ENCODE measurements at places on chromosomes 11 and 22. TPM values are rescaled to one million over a fixed set of nuclear protein-coding genes. Genes with fewer than 3 reads are reported as not detected.

DNA sequence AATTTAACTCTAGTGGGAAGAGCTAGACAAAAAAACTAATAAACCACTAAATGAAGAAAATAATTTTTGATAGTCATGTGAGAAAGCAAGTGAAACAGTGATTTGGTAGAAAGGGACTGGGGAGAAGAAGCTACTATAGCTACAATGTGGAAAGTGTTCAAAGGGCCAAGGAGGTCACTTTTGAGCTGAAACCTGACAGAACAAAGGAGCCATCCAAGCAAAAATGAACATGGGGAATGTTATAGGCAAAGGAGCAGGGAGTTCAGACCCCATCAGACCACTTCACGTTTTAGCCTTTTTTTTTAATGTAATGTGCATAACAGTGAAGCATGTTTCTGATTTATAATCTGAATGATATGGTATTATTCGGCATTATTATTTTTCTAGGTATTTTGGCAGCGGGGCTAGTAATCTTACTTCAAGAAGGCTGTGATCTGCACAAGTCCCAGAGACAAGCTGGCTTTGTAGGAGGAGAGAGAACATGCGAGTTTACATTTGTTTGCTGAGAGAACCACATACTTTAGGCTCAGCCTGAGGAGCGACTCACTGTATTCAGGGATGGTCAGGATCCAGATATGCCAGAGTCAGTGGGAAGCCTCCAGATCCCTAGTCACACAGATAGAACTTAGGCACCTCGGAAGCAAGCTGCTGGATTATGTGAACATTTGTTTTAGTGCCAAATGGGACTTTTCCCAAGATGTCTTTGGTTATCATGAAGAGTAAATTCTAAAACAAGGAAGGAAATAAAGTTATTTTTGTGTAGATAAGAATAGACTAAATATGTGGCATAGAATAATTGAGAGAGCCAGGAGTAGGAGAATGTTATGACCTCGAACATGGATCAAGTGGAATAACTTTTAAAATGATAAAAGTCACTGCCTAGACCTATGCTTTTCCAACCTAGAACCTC lies 118.6 kb downstream of the TRIM44 start:
- no peak for DNase-seq

The RAG2 gene
- total RNA-seq: not detected

DNA sequence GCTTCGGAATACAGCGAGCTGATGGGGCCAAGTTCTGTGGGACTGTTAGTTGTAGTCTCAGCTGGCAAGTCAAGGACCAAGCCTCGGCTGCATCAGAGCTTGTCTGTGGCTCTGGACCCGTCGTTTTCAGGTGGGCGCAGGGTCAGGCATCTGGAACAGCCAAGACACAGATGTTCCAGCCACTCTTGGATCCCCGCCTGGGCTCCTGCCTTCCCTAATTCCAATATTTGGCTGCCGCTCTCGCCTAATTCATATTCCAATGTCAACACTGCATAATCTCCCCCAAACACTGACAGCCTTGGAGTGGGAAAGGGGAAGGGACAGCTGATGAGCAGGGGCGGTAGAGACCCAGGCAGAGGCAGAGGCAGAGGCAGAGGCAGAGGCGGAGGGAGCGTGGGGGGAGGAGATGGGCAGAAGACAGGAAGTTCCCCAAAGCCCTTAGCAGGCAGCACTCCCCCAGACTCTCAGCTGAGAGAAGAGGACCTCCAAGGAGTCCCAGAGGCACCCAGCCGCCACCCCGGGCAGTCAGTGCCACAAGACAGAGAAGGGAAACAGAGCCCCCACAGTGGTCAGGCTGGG lies 49.6 kb upstream of the SLC35C1 start:
- no peak for DNase-seq

- DNase-seq: no peak
Measured at GRCh38 chr22:46827781-46828180, 65.3 kb downstream of the TBC1D22A start.

DNA sequence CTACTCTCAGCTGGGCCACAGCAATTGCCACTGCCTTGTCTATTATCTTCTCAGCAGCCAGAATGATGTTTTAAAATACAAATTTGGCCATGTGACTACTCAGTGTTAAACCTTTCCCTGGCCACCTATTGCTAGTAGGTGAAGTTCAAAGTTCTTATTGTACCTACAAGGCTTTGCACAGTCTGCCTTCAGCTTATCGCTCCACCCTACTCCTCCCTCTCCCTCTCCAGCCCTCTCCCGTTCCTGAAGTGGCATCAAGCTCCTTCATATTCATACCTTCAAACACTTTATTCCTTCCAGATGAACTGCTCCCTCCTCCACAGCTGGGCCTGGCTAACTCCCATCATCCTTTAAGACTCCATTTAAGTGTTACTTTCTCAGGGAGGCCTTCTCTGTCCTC lies 37.3 kb downstream of the OR10A6 start:
- DNase-seq: no peak

DNA sequence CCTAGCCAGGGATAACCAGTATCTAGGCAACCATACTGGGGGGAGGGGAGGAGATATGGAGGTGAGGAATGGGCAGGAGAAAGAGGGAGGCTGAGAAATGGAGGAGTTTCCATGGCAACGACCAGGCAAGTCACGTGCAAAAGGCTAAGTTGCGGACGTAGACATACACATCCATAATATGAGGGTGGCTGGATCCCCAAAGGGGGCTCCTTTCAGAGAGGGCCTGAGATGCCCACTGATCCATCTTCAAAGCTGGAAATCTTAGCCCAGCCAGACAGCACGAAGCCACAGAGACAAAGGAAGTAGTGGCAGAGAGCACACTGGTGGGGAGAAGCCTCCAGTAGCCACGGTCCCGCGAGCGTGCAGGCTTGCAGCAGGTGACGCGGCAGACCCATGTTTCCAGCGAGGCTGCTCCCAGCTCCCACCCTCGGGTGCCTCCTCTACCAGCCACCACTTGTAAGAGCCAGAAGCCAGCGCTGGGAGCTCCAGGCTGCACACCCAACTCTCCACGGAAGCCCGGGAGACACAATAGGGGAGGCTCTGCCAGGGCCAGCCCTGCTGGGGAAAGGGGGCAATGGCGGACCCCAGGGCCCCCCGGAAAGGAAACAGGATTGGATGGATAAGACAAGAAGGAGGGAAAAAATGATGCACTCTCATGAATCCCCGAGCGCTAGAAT lies 938 bp downstream of the FXYD6 start:
- no peak for DNase-seq

DNA sequence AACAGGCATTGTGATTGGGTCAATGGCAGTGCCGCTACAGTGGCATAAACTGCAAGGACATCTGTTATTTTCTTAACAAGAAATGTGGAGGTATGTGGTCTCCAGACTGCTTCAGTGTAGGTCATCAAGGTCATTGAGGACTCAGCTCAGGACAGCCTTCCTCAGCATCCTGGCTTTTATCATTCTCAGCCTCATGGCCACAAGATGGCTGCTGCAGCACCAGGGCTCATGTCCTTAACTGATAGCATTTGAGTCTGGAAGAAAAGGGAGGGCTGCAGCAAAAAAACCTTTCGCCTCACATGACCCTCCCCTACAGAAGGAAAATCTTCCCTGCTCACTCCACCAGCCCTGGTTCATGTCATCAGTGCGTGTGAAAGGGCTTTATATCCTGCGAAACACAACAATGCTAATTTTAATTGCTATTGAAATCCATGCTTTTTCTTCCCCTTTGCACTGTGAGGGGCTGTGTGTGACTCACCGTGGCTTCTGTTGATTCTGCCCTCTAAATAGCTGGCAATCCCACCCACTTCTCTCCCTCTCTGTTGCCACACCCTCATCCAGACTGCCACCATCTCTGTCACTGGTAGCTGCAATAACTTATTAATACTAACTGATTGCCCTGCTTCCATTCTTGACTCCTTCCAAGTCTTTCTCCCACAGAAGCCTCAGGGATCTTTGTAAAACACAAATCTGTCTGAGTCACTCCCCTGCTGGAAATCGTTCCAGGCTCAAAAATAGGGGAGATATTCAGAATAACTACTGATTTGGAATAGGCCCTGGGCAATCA lies 43.8 kb downstream of the CHRDL2 start:
- DNase-seq: no peak

DNA sequence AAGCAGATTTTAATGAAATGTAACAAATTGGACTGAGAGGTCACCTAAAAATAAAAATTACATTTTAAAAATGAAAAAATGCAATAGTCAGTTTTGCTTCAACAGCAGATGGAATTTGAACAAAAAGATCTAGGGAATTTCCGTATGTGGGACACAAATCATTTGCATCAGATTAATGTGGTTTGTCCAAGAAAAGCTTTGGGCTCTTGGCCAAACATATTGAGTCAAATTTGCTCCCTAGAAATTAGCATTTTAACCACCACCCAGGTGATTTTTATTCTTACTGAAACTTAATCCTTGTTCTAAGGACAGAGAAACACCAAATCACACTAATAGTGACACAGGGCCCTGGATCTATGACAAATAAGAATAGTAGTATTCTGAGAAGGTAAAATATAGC lies 1477.8 kb downstream of the FAM181B start:
- no peak for DNase-seq

DNA sequence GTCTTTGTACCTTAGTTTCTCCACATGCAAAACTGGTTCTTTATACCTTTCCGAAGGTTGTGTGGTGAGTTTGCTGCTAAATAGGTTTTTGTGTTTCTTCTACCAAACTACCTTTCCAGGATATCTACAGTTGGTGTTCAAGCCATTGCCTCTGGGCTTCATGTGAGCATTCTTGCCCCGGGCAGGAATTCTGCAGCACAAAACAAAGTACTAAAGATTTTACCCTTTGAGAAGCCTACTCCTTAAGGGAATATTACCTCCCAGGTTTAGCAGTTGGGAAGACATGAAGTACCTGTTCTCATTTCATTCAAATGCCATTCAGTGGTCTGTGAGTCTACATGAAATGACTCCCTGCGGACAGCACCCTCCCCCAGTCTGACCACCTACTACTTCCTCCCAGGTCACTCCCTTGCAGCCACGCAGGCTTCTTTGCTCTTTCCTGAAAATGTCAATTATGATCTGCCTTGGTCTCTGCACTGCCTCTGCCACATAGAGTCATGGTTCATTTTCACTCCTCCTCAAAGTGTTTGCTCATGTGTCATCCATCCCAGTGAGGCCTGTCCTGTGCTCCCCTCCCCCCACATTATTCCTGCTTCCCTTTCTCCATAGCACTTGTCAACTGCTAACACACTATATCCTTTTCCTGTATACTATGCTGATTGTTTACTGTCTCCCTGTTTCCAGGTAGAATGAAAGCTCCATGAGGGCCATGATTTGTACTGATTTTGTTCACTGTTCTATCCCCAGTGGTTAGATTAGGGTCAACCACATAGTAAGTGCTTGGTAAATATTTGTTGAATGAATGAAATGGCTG lies 36.9 kb downstream of the PACS1 start:
- no peak for DNase-seq

DNA sequence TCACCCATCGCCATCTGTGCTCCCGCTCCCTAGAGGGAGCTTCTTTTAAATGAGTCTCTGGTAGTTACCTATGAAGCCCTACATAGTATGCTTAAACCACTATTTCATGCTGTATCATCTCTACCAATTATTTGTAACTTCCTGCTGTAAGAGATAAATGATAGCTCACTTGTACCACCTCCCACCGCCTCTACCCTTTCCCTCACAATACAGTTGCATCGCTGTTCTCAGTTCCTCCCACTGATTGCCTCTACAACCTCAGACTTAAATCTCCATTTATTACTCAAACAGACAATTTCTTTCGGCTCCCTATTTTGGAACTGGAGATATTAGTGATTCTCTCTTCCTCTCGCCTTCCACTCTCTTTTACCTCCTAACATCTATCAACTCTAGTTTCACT lies 222.9 kb upstream of the ZC3H12C start:
- DNase-seq: no peak

DNA sequence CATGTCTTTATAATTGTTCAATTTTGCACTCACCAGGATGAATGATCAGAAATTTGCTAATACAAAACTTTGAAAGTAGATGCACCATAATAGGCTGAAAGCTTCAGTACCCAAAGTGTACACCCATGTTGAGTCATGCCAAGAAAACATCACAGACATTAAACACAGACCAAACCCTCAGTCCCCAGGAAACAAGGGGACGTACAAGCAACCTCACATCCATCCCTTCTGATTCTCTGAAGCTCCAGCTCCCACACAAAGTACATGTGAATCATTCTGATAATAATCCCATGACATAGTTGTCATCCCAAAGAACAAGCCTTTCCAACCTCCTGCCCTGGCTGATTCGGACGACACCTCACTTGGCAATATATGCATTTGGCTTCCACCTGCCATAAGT lies 183.8 kb downstream of the SNX19 start:
- DNase-seq: no peak

- no peak for DNase-seq
Measured at GRCh38 chr22:49670456-49671330, 157.0 kb downstream of the BRD1 start.

GRCh38 chr11:96794152-96794551 lies 404.3 kb downstream of the JRKL start:
- no peak for DNase-seq

GRCh38 chr11:42890773-42891172 lies 421.0 kb upstream of the API5 start:
- DNase-seq: no peak

DNA sequence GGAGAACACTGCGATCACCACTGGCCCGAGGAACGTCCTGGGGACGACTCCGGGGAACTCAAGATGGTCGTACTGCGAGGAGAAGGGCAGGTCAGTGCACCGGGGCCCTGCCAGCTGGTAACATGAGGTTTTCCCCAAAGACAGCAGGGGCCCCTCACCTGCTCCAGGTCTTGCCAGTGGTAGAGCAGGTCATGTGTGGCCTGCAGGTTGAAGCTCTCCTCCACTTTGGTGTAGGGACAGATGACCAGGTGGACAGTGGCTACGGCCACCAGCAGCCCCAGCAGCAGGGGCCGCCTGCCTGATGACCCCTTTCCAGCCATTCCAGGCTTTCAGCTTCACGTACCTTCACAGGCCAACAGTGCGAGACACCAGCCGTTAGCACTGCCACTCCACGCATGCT lies 4.8 kb downstream of the ALG12 start:
- no peak for DNase-seq

- DNase-seq: no peak
Measured at GRCh38 chr11:10021563-10021962, 272.5 kb downstream of the SBF2 start.

- no peak for DNase-seq
Measured at GRCh38 chr11:79461666-79462645, 21.1 kb upstream of the TENM4 start.

The CHCHD10 gene
- total RNA-seq: 39.5 TPM

DNA sequence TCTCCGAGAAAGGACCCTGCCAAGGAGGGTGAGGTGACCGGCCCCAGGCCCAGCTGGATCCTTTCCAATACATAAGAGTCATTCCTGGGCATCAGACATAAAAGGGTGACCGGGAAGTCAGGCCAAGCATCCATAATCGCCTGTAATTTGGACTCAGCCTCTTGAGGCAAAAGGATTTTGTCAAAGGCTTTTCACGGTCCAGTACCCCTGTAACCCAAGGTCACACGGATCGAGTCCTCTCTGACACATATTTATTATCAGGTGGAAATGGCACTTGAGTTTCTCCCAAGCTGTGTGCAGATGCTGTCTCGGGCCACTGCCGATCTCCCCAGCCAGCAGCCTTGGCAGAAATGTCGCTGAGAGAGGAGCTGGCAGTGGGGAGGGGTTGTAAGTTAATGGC lies 556.5 kb downstream of the MN1 start:
- DNase-seq: no peak
